ENCODE measurements at places on chromosomes 1 and 21.

DNA sequence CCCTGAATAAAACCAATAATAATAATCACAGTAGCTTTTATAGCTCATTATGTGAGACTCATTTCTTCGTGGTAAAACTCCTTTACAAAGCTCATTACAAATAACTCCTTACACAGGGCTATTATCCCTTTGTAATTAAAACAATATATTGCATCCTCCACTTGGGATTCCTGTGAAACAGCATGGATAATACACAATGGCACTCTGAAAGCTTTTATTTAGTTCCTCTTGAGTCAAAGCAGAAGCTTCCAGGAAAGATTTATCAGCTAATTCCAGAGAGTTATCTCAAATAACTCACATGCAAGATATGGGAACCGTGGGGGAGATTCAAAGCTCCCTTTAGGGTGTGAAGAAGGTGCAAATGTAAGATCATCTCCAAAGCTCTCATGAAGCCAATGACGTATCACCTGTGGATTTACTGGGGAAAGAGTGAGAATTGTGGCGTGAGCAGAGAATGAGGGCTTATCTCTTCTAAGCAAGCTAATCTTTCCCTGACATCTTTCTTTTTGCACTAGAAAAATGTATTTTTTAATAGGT lies 60.4 kb upstream of the GJA5 start:
- no peak for DNase-seq

DNA sequence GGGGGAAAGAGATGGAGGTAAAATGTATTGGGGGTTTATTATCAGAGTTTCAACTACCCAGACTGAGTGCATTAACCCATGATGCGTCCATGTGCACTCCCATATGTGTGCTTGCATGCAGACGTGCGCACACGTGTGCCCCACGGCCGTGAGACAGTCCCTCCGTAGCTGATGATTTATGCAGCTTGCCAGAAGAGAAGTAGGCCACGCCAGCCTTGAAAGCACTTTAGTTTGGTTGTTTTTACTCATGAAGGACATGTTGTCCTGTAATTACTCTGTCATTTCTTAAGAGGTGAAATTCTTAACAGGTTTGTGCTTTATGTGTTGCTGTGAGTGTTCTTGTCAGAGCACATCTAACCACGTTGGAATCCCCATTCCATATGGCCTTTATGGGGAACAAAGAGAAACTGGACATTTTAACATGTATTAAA lies 467.8 kb downstream of the LMO4 start:
- no peak for DNase-seq

DNA sequence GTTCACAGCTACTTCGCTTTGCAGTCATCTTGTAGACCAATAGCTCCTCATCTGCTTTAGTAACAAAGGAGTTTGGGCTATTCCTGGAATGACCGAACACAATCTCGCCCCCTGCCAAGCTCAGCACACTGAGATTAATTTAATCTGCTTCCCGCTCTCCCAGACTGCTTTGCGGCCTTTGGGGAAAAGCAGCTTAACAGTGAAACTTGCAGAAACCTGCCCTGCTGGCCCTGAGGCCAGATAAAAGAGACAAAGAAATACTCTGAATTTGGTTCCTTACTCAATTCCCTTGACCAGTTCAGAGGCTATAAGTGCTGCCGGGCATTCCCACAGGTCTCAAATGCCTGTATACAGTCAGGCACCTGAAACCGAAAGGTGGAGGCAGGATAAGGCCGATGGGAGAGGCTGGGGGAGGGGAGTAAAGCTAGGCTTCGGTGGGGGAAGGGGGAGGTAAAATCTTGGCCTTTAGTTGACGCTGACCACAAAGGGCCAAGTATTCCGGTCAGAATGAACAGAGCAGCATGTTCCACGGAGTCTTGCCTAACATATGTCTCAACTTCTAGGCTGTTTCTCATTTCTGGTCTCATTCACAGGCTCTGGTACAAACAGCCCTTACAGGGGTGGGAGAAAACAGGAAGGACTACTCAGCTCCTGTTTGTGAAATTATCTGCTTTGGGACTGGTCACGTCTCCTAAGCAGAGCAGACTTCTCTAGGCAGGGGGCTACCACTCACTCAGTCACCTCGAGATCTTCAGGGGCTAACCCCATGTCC lies 17.7 kb upstream of the A3GALT2 start:
- DNase-seq: no peak

- no peak for DNase-seq
Measured at GRCh38 chr1:44945967-44946366, 40.4 kb downstream of the EIF2B3 start.

GRCh38 chr1:229664133-229664689 lies 38.2 kb downstream of the URB2 start:
- peak; percentile 78 for DNase-seq

DNA sequence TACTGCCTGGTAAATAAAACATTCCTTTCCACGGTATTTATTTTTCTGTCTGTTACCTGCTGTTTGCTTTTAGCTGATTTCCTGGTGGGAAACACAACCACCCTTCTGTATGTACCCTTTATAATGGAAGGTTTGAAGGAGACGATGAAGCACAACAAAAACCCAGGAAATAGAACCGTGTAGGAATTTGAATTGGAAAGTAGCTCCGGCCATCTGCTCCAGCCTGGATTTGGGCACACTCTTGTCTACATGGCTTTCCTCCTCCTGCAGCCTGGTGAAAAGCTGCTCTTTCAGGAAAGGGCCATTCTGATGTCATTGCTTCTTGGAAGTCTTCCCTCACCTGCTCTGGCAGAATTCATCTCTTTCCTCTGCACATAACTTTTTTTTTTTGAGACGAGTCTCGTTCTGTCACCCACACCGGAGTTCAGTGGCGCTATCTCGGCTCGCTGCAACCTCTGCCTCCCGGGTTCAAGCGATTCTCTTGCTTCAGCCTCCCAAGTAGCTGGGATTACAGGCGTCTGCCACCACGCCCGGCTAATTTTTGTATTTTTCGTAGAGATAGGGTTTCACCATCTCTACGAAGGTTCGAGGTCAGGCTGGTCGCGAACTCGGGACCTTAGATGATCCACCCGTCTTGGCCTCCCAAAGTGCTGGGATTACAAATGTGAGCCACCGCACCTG lies 2.7 kb downstream of the AK4 start:
- no peak for DNase-seq

DNA sequence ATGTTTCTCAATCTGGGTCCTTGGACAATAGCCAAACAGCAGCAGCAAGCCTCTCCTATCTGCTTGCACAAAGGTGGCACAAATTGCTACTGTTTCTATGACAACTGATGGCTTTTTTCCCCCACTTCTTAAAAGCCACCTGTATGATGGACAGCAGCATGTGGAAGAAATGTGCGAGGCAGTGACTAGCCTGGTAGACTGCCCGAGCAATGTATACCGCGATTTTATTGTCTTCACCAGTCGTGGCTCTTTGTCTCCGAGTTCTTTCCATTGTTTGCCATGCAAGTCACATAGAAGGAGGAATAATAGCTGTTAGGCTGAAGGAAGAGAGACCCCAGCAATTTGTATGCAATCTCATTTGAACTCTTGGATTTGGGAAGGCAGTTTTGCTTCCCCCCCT lies 79.4 kb downstream of the S1PR1 start:
- DNase-seq: no peak

DNA sequence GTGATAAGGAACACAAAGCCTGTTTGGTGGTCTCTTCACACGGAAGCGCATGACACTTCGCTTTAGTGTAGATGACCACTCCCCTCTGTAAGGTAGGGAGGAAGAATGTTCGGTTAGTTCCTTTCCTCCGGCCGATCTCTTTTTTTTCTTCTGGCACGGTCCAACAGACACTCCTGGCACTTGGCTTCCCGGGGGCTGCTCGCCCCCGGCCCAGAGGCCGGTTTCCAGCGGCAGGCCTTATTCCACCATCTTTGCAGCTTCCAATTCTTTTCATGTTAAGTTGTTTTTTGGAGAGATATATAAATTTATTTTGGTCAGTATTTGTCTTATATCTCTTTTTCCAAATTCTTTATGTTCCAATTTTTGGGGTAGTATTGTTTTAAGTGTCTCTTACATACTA lies 151.8 kb upstream of the GREM2 start:
- DNase-seq: no peak

DNA sequence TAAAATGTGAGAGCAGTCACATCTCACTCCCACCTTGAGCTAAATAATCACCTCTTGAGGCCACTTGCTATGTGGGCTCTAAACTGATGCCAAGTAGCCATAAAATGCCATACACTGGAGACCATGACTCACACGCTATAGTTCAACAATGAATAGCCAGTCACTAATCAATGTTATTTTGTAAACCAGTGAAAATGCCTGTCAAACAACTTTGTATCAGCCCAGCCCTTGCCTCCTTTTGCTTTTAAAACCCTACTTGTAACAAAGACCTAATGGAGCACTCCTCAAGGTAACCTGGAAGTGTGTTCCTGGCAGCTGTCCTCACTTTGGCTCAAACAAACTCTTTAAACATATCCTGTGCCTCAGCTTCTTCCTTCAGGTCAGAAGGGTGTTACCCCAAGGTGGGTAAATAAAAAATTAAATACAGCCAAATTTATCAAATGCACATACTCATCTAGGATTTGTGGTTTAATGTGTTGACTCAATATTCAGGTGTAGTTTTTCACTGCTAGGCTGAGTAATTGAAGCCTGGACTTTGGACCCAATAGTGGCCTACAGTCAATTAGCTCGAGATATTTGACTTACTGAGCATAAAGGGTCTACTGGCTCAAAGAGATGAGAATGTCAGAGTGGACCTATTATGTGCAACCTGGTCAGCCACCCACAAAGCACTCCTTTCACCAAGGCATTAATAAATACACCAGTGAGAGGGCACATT lies 154.3 kb downstream of the COQ8A start:
- DNase-seq: no peak

DNA sequence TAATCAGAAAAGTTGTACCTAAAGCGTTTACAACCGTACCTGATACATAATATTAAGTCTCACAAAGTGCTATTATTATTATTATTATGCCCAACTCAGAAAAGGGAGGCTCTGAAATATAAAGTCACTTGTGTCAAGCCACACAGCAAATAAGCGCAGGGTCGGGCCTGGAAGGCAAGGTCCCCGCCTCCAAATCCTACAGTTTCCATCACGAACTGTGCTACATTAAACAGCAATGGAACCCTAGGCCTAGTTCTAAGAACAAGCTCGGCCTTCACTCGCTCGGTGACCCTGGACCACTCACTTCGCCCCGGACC lies 549 bp downstream of the PARS2 start:
- DNase-seq: no peak

GRCh38 chr1:81715391-81715790 lies 85.3 kb upstream of the ADGRL2 start:
- no peak for DNase-seq

DNA sequence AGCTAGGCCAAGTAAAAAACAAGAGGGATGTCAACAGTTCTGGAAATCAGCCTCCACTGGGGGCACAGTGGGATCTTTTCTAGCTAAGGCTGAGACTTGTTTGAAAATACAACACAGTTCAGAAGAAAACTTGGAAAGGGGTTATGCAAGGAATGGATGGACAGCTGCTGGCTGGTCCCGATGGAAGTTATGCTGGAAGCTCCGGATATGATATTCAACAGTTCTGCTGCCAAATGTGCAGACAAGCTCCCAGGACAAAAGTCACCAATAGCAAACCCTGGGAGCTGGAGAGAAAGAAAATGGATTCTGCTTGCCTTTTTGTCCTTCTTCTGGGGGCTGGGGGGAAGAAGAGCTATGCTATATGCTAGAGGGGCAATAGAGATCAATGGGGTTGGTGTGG lies 14.3 kb downstream of the LMX1A start:
- DNase-seq: no peak

GRCh38 chr1:109314795-109315194 lies 8.0 kb upstream of the MYBPHL start:
- no peak for DNase-seq
